IPS-NIHi11 (cell line): ENCODE measurements at places on chromosomes 5 and 9.

- DNase-seq = no peak
These were observed 100.9 kb downstream of the SNCAIP start for GRCh38 chr5:122412966-122413365.

- no peak for DNase-seq
These were observed 44.1 kb downstream of the UGCG start for GRCh38 chr9:111940697-111941096.

DNA sequence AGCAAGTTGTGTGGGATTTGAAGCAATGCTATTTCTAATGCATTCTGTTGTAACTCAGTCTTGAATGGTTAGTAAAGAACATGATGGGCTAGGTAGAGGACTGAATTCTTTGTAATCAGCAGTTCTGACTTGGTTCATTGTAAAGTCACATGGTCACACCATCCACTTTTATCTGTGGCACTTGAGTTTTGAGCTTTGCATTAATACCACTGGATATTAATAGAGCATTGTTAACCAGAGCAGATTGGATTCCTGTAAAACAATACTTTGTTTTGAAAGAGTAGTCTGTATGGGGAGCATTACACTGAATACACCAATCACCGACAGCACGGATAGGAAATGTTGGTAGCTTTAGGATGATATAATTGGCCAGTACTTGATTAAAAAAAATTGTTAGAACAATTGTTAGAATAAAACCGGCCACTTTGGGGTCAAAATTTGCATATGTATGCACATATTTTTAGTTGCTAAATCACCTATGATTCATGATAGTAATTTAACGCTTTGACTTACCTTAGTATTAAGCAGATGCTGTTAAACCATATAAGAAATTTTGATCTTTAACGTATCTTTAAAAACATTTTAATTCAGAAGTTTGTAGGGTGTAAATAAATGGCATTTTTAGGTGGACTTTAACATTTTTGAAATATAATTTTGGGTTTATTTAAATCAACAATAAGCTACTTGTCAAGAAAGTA, 17.4 kb downstream of the SLC12A2 start:
- DNase-seq = no peak

DNA sequence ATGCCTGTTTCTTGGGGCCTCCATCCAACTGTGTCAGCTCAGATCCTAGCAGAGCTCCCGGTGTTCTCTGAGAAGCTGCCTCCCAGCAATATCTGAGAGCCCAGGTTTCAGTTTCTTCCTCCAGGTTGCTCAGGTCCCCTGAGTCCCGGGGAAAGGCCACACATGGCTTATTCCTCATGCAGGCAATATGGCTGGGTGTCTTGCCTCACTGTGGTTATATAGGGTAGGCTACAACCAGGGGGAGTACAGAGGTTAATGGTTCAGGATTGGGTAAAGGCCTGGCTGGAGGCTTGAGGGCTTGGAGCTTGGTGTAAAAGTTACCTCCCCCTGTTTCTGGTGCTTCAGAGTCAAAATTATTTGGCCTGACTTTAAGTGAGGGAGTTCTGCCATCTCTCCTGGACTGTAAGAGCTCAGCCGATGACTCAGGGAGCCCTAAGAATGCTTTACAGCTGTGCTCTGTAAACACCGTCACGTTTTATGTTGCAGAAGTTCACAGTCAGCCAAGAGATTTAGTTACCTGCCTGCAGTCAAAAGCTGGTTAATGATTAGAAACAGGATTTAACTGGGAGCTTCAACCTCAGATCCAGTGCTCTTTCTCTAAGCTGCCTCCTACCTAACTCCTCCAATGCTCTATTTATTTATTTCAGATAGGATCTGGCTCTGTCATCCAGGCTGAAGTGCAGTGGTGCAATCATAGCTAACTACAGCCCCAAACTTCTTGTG, 24.3 kb upstream of the UBAP2 start:
- no peak for DNase-seq

DNA sequence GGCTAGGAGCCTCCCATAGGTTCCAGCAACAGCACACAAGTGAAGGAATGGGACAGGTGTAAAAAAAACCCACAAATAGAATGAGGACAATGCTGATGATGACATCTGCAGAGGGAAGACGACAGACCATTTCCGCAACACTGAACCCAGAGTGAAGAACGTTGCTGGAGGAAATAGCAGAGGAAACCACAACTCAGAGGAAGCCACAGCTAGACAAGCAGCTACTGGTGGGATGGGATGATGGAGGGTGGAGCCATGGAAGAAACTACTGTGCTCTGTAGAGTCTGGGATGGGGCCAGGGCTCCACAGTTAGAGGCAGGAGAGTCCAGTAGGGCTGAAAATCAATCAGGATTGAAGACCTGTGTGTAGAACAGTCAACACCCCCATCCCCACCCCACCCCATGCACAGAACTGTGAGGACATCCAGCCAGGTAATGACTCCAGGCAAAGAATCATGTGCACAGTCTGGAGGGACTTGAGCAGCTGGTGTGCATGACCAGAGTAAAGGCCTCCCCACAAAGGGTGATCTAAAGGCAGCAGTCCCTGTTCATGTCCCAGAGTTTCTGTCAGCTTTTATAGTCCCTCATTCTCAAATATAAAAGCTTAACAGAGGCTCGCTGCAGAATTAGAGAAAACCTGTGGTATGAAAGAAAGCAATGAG, 65.2 kb upstream of the SPIN1 start:
- DNase-seq = no peak
